CD4-positive, alpha-beta T cell treated with Interleukin-21 for 1 hour (primary cell): ENCODE measurements at places on chromosomes 13 and 19.

DNA sequence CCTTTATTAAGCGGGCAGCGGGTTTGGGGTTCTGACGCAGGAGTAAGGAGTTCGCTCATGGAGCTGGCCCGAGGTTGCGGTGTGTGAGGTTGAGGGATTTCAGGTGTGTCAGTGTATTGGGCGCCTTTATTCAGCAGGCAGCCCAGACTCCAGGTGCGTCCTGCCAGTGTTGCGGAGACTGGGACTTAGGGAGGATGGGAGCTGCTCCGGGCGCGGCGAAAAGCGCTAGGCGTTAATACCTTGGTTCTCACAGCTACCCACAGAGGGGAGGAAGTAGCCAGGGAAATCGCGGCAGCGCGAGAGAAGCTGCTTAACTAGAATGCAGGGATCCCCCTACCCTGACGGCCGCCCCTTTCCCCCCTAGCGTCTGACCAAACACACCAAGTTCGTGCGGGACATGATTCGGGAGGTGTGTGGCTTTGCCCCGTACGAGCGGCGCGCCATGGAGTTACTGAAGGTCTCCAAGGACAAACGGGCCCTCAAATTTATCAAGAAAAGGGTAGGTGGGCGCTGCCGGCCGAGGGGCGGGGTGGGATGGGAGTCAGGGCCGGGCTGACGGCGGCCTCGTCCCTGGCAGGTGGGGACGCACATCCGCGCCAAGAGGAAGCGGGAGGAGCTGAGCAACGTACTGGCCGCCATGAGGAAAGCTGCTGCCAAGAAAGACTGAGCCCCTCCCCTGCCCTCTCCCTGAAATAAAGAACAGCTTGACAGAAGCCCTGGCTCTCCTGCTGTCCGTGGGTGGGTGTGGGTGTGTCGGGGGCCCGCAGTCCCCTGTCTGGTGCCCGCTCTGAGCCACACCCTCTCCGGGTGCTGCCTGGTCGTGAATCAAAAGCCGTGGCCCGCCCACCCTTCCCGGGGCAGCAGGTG lies 1.1 kb downstream of the RPL36 start:
- peak; percentile 48 for DNase-seq

- no peak for DNase-seq
Measured at GRCh38 chr19:35034588-35035382, 4.5 kb downstream of the SCN1B start.

DNA sequence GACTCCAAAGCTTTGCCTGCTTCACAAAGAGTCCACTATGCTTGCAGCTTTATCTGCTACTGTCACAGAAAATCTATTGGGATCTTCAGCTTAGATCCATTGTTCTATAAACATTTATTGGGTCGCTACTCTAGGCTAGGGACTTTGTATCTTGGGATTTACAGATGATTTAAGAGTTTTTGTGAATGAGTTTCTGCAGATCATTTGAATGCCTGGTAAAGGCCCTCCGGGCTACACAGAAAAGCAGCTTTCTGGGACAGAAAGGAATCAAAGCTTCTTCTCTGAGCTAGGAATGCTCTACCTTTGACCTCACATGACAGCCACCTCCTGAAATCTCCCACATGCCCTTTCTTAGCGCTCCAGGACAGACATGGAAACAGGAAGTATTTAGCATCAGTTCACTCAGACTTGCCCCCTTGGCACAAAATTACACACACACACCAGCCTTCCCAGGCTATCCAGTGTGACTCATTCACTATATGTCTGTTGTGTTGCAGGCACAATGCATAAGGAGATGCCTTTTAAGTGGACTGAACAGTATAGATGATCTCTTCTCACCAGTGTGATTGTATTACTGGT lies 492.4 kb downstream of the DACH1 start:
- no peak for DNase-seq

- DNase-seq, result no peak
Measured at GRCh38 chr19:43148233-43148632, 38.1 kb downstream of the PSG5 start.

DNA sequence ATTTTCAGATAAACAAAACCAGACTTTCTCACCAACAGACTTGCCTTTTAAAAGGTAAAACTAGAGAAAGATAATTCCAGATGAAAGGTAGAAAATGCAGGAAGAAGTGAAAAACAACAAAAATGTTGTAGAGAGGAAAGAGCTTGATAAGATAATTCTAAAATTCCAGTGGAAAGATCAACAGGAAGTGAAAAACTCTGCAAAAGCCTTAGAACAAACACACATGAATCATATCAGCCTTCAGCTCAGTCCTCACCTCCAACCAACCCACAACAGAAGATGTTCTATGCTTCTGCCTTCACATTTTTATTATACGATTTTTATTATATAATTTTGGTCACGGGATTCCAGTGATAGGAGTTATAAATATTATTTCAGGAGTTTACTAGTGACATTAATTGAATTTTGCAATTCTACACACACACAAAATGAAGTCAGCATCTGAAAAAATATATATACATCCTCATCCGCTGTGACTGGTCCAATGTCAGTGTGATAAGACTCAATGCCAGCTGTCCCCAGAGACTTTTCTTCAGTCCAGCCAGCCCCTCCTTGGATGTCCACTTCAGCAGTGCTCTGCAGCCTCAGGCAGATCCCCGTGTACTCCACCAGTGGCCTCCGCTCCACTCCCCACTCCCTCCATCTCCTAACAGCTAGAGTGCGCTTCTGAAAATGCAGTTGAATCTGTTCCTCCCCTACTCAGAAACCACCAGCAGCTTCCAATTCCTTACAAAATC lies 57.9 kb downstream of the GADD45B start:
- DNase-seq, result no peak

DNA sequence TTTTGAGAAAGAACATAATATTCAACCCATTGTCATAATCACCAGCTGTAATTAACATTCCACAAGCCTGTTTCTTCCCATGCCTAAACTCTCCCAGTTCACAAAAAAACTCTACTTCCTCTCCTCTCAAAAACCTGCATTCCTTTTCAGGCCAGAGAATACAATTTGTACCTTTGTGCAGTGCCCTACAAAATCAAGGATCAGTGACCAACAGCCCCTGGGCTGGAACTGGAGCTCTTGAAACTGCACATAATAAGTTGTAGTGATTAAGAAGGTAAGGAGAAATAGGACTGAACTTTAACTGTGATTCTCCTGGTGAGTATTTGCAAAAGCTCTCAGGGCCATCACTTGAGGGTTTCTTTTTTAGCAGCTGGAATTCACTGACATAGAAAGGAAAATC lies 472.7 kb downstream of the RFC3 start:
- DNase-seq, result no peak

GRCh38 chr19:53980539-53981375 lies 10.7 kb upstream of the CACNG6 start:
- DNase-seq, result no peak

GRCh38 chr19:28943651-28944050 lies 269.3 kb downstream of the UQCRFS1 start:
- no peak for DNase-seq

- DNase-seq, result no peak
Measured at GRCh38 chr19:32651729-32652140, 23.2 kb downstream of the ANKRD27 start.

DNA sequence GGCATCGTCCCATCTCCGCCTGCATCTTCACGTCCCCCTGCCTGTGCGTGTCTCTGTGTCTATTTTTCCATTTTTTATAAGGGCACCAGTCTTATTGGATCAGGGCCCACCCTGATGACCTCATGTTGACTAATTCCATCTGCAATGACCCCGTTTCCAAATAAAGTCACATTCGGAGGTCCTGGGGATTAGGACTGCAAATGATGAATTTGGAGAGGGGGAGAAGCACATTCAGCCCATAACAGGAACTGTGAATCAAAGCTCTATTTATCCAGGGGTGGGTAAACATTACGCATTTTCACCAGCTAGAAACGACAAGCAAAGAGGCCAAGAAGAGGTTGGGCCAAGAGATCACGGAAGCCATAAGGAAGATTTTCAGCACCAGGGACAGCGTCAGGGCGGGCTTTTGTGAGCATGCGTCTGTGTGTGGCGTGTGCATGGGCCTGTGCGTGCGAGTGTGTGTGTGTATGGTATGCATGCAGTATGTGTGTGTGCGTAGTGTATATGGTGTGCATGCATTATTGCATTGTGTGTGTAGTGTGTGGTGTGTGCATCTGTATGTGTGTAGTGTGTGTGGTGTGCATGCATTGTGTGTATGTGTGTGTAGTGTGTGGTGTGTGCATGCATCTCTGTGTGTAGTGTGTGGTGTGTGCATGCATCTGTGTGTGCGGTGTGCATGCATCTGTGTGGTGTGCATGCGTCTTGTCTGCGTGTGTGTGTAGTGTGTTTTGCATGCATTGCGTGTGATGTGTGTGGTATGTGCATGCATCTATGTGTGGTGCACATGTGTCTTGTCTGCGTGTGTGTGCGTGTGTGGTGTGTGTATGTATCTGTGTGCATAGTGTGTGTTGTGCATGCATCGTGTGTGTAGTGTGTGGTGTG lies 19.6 kb downstream of the CELF5 start:
- DNase-seq, result peak; percentile 38

- peak; percentile 19 for DNase-seq
Measured at GRCh38 chr13:48318821-48319511, 15.4 kb downstream of the RB1 start.

DNA sequence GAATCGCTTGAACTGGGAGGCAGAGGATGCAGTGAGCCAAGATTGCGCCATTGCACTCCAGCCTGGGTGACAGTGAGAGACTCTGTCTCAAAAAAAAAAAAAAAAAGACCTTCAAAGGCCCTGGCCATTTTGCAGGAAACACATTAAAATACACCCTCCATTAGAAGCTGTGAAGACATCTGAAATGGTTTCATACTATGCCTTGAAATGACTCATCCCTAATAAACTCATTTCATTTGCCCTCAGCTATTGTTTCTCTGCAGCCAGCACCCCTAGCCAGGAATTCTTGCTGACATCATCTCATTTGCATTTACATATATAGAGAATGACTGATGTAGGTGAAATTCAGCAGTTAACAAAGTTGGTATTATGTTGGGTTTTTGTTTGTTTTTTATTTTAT lies 8.7 kb downstream of the EML2 start:
- no peak for DNase-seq

DNA sequence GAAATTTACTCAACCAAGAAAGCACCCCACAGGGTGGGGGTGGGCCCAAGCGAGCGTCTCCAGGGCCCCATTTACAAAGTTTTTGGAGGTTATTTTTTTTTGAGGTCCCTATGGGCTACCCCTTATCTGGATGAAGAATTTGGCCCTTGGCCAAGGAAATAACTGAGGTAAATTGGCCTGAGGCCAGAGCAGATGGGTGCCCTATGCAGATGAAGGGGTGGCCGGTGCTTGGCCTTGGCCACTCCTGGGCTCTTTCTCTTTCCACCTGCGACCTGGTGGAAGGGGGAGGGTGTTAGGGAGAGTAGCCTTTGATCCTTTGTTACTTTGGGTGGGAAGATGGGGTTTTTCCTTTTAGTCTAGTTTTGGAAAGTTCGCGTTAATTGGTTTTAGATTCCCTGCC lies 15.5 kb downstream of the ZNF701 start:
- DNase-seq, result no peak

GRCh38 chr13:77717508-77717907 lies 20.0 kb downstream of the SLAIN1 start:
- DNase-seq, result no peak

- DNase-seq, result no peak
Measured at GRCh38 chr19:50203281-50204080, at the start of gene MYH14. Gene MYH14, plus strand, starts transcription at chr19:50203622. Its CDS starts 6,744 bp downstream, at chr19:50210366.

DNA sequence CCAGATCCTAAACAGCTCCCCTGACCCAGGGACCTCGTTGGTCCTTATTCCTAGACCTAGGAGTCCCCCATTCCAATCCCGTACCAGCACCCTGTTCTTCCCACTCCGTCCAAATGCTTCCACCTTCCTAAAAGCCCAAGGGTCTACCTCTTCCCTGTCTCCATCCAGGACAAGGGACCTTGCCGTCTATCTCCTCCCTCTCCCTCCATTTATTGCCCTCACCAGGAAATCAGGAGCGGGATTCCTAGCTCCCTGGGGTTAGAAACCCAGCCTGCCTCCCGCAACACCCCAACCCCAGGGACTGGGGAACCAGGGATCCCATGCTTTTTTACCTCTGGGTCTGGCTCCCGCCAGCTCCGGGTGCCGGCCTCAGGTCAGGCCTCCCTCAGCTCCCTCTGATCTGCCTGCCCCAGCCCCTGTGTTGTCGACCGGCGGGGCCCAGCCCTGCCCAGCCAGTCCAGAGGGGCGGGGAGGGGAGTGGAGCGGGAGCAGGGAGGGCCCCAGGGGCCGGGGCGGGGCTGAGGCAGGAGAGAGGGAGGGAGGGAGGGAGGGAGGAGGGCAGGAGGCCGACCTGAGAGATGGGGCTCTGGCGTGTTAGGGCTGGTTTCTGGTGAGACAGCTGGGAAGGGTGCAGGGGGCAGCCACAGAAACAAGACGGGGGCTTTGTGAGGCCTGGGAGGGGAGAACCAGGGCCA lies at the start of gene B3GNT8:
TSS of gene B3GNT8 (minus strand) at position 423 of the 695 bp plus-strand sequence. CDS start 596 bp downstream, outside the sequence.
- peak; percentile 51 for DNase-seq

- DNase-seq, result no peak
Measured at GRCh38 chr13:20363172-20363571, 131.1 kb upstream of the GJB6 start.

- peak; percentile 80 for DNase-seq
Measured at GRCh38 chr19:4088975-4089374, 22.3 kb upstream of the ZBTB7A start.

DNA sequence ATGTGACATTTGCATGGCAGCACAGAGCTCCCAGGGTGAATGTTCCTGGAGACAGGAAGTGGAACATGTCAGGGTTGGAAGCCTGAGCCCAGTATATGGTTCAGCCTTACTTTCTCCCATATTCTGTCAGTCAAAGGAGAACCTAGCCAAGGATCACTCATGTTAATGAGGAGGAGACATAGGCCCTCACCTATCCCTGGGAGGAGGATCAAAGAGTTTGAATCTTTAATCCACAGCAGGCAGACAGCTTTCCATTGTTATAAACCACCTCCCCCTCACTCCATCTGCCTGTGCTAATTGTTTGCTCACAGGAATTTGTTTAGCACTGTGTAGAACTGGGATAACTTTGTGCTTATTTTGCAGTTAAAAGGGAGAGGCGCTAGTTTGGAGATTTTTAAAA lies 1069.1 kb downstream of the EFNB2 start:
- DNase-seq, result no peak

GRCh38 chr13:112374271-112374670 lies 1.9 kb upstream of the SPACA7 start:
- no peak for DNase-seq
